ENCODE measurements at places on chromosomes 1 and 21.

GRCh38 chr1:214515544-214516433 lies 35.6 kb downstream of the PTPN14 start:
- DNase-seq: no peak

- DNase-seq: no peak
Observed at GRCh38 chr1:17113963-17114362, 5.3 kb downstream of the PADI2 start.

DNA sequence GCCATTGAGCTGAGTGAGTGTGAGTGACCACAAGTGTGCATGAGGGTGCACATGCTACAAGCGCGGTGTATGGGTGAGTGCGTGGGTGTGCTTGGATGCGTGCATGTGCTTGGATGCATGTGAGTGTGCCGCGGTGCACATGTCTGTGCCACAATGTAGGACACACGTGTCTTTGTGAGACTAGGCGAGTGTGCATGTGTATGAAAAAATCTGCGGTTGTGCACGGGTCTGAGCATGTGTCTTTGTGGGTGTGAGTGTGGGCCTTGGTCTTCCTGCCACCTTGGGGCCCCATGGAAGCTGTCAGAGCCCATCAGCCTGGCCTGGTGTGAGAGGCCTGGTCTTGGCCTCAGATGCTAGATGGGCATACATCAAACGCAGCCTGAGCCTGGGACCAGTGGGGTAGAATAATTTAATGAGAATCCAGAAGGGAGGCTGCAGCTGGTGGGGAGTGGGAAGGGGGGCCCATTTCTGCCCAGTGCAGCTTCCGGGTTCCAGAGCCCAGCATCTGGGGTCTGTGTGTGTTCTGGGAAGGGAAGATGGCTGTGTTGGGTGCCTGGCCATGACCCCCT lies 103.9 kb upstream of the SLC2A1 start:
- DNase-seq: no peak

GRCh38 chr1:201062511-201063091 lies 39.1 kb upstream of the KIF21B start:
- no peak for DNase-seq

DNA sequence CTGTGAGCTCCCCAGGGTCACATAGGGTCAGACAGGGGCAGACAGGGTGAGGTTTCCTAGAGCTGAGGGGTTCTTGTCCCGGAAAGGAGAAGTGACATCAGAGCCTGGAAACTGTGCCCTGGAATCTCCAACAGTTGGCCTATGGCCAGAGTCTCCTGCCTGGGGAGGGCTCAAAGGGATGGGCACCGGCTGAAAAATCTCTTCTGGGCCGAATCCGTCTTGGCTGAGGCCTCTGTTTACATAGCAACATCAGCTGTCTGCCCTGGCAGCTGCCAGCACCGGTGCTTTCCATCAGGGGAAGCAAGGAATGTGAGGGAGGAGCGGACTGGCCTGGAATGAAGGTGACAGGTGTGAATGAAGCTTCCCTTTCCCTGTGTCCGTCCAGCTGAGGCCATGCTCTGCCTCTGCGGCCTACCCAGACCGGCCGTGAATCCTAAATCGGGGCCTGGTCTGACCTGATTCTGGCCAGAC lies 30.7 kb downstream of the VASH2 start:
- no peak for DNase-seq

DNA sequence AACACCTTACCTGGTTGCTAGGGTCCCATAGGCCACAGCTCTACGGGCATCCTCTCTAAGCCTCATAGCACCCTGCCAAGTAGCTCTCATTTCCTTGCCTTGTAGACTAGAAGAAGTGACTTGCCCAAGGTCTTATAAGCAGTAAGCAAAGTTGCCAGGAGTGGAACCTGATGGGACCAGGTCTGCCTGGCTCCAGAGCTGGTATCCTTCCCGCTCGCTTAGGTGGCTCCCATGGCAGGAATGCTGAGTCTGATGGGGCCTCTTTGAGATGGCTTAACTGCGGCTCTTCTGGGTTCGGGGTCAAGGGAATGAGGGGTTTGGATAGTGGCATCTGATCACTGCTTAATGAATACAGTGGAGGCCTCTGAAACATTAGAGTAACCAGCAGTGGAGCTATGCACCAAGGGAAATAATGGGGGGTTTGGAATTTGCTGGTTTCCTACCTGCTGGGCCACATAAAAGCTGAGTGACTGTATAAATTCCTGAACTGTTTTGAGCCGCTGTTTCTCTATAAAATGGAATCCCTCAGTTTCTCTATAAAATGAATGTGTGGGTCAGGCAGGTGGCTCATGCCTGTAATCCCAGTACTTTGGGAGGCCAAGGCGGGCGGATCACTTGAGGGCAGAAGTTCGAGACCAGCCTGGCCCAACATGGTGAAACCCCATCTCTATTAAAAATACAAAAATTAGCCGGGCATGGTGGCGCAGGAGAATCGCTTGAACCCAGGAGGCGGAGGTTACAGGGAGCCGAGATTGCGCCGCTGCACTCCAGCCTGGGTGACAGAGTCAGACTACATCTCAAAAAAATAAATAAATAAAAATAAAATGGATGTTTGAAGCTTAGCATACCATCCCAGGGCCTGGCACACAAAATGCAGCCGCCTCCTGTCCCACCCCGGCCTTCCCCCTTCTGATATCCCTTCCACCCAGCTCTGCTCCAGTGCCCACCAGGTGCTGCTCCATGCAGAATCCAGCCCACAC lies 12.4 kb downstream of the FAM151A start:
- no peak for DNase-seq

DNA sequence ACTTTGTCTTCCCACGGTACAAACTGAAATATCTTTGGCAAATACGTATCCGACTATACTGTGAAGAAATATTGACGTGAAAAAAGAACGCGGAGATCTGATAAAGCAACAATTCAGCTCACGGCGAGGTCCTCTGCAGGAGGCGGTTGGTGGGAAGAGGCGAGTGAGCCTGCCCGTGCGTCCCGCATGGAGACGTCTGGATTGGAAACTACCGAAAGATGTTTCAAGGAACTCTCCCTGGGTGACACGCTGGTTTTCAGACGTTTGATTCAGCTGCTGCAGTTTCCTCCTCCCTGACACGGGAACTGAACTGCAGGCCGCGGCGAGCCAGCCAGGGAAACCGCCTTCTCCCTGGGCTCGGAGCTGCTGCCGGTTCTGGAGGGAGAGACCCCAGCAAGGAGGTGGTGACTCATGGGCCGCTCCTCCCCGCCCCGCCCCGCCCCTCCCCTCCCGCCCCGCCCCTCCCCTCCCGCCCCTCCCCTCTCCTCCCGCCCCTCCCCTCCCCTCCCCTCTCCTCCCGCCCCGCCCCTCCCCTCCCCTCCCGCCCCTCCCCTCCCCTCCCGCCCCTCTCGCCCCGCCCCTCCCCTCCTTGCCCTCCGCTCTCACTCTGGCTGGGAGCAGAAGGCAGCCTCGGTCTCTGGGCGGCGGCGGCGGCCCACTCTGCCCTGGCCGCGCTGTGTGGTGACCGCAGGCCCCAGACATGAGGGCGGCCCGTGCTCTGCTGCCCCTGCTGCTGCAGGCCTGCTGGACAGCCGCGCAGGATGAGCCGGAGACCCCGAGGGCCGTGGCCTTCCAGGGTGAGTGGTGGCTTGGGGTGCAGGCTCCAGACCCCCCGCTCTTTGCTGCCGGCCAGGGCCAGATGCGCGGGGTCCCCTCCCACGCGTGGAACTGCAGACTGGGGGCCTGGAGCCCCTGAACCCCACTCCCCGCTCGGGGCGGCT lies at the start of gene COL6A1:
Gene COL6A1, plus strand, starts transcription at position 620 of the 941 bp plus-strand sequence. Its CDS starts 81 bp downstream, at position 701.
- peak; percentile 31 for DNase-seq
